Activated T-helper 1 cell treated with Interleukin-2 at 50 U/mL for 16 hours (primary cell): ENCODE measurements at places on chromosomes 4 and X.

DNA sequence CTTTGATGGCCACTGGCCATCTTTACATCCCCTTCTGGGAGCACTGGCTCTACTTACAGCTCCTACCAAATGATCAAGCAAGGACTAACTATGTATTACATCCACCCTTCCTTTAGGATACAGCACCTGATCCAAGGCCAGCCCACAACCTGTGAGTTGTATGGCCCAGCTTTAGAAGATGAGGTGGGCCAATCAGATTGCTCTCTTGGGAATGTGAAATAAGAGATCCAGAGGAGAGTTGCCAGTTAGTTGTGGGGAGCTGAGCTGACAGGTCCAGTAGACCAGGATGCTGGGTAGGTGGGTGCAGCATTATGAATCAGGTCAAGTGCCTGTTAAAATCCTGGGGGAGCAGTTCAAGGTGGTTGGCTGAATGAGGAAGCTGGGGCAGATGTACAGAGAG, 111.5 kb downstream of the GNL3L start:
- no peak for DNase-seq

DNA sequence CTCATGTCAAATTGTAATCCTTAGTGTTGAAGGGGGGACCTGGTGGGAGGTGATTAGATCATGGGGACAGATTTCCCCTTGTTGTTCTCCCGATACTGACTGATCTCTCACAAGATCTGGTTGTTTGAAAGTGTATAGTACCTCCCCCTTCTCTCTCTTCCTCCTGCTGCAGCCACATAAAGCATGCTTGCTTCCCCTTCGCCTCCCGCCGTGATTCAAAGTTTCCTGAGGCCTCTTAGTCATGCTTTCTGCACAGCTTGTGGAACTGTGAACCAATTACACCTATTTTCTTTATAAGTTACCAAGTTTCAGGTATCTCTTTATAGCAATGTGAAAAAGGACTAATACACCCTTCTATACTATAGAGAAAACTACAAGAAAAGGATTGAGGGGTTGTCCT, 1170.5 kb upstream of the AGA start:
- no peak for DNase-seq

DNA sequence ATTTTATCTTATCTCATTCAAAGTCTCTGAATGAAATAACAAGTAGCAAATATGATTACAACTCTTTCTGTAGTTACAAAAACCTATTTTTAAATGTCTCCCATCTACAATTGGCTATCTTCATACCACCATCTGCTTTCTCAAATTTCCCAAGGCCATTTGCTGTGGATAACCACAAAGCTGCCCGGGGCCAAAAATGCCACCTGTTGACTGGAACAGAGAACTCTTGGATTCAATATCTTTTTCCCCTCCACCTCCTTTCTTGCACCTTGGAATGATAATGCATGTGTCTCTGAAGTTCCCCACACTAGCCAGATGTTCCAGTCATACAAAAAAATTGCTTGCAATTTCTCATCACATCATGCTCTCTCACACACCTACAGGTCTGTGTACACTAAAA, 93.3 kb upstream of the SCML1 start:
- DNase-seq = no peak

- DNase-seq = no peak
Measured at GRCh38 chr4:158020176-158020575, 152.6 kb downstream of the GASK1B start.

GRCh38 chrX:11789809-11790208, 31.8 kb downstream of the MSL3 start:
- no peak for DNase-seq

- DNase-seq = no peak
Measured at GRCh38 chrX:56728752-56729151, 291 bp upstream of the NBDY start.

- no peak for DNase-seq
Measured at GRCh38 chr4:123093236-123093635, 170.8 kb upstream of the NUDT6 start.

DNA sequence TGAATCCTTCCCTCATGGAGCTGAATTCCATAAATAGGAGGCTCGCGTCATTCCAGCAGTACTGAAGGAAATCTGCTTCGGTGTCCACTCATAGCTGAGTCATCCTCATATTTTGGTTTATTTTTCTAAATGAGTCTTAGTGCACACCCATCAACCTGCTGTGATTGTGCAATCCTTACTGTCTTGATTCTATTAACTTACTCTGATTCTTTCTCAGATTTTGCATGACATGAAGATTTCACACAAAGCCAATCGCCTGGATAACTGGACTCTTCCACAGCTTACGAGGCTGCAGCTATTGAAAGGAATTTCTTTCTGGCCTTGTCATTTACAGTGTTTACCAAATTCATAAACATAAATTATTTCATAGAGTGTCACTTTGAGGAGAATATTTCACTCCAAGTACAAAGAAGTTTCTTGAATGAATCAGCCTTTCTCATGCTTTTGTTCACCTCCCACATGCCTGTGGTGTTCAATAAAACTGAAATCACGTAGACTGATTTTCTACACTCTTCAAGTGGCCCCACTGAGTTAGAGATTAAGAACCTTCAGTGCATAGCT, 207.6 kb upstream of the SLITRK2 start:
- DNase-seq = no peak

- no peak for DNase-seq
Measured at GRCh38 chr4:30756553-30756952, 36.4 kb downstream of the PCDH7 start.

DNA sequence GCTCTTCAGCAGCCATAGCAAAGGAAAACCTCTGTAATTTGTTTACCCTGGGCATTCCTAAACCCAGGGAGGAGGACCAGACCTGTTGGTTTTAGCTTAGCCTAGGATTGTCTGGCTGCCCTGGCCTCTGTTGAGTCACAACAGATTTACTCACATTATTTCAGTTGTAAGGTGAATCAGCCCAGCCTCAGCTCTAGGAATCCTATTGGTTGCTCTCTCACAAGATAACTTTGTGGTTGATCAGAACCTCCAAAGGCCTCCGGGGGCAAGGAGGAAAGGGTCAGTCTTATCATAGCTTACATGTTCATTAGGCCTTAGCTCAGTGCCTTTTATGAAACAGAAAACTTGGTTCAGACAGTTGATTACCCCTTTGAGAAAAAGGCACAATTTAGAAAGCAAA, 41.0 kb downstream of the PDK3 start:
- DNase-seq = no peak

GRCh38 chr4:8067274-8067936, 91.2 kb downstream of the ABLIM2 start:
- no peak for DNase-seq

DNA sequence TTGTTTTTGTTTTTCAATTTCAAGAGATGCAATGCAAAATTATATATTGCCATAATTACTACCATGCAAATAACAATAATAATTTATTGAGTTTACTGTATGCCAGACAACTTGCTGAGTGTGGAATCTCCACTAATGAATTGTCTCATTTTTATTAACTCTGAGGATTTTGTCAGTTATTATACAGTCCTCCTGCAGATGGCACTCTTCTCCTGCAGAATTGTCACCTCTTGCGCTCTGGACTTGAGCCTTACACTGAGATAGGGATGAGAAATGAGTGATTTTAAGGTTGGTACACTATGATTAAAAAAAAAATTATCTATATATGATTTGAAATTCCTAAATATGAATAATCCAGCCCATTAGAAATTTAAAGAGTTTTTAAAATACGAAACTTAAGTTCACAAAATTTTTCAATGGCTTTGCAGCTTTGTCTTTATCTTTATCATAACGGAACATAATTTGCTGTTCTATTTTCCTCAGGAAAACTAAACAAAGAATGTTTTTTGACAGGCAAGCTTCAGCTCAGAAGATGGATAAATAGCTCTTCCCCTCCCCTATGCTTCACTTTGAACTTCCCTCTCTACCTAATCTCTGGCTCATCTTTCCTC, 12.7 kb upstream of the PAQR3 start:
- DNase-seq = no peak

DNA sequence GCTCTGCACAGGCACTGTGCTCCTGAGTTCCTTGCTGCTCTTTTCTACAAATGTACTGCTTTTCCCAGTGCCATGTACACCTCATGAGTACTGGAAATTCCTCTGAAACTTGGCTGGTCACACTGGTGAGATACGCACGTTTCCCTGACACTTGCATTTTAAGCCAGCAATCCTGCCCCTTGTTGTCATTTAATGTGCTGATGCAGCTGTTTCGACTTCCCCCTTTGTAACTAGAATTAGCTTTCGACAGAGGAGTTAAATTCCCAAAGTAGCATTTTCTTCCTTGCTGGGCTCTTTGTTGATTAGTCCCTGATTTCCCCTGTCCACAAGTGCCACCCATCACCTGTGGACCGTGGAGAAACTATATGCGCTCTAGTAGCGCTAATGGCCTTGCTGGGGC, 77.5 kb downstream of the IQCM start:
- DNase-seq = no peak

DNA sequence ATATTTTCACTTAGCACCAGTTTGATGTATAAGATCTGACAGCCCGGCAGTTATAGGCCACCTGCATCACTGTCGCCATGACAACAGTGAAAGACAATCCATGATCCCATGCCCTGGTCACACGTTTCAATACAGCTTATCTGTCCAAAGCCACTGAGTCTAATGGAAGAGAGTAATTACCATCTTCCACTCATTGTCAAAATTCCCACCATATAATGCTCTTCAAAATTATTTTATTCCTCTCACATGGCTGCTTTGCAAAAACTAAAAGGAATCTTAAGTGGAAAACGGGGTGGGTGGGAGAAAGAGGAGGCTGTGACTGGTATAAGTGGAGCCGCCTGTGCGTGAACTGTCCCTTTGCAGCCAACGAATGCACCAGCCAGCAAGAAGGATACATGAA, 44.2 kb downstream of the MAML3 start:
- DNase-seq = no peak

GRCh38 chr4:6352031-6352692, 82.5 kb downstream of the WFS1 start:
- DNase-seq = no peak

GRCh38 chr4:103171006-103171405, 27.1 kb downstream of the CENPE start:
- no peak for DNase-seq

DNA sequence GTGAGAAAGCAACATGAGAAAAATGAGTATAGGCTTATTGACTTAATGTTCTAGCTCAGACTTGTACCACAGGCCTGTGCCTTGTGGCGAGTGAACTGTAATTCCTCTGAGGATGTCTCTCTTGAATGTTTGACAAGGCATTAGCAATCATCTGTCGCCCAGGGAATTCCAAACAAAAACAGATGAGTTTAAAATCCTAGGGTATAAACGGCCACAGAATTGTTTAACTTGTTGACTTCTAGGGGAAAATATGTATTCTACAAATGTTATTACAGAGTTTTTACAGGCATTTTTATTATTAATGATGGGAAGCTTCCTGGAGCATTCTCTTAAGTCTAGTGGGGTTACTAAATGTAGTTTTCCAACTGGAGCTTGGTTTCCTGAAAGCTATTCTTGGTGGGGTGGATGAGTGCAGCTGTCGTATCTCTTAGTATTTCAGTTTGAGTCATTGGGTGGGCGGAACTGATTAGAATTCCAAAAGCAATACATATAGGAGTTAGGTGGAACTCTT, 40.6 kb downstream of the ARHGAP10 start:
- no peak for DNase-seq

- no peak for DNase-seq
Measured at GRCh38 chr4:8543623-8544022, 36.6 kb upstream of the GPR78 start.

- DNase-seq = no peak
Measured at GRCh38 chrX:2283111-2283859, 217.5 kb downstream of the DHRSX start.

- no peak for DNase-seq
Measured at GRCh38 chrX:53281321-53281822, at the start of gene IQSEC2. Gene IQSEC2, minus strand, starts transcription at chrX:53281584.

DNA sequence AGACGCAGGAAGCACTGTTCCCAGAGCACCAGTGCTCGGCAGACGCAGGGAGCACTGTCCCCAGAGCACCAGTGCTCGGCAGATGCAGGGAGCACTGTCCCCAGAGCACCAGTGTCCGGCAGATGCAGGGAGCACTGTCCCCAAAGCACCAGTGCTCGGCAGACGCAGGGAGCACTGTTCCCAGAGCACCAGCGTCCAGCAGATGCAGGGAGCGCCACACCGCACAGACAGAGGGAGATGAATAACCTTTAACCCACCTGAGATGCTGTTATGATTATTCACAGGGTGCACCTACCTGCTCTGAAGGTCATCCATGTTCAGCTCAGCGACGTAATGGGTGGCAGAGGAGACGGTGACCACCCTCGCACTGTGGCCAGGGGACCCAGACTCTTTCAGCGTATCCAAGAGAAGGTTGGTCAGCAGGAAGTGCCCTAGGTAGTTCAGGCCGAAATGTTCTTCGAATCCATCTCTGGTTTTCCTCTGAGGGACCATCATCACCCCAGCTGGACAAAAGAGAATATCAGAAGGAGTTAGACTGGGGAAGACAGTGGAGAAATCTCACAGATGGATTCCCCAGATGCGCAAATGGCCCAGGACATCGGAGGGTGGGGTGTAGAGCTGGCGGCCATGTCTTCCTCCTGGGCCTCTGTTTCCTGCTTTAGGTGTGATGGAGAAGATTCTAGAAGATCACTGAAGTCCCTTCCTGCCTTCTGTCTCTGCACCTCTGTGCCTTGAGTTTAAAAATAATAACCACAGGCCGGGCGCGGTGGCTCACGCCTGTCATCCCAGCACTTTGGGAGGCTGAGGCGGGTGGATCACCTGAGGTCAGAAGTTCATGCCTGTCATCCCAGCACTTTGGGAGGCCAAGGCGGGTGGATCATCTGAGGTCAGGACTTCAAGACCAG, 234.1 kb downstream of the DHRSX start:
- no peak for DNase-seq

DNA sequence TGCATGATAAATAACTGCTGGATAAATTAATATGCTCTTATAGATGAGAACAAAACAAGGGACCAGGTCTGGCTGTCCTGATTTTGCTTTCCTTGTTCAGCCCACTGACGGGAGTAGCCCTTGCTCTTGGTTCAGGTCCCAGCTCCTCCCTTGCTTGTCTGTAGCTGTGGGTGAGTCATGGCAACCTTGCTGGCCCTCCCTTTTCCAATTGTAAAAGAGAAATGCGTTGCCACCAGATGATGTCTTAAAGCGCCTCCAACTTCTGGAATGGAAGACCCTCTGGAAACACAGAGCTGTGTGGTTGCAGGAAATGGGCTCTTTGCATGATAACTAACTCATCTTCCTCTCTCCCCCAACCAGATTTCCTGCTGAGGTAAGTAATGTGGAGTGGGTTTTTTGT, 171.4 kb downstream of the AASDH start:
- DNase-seq = no peak

DNA sequence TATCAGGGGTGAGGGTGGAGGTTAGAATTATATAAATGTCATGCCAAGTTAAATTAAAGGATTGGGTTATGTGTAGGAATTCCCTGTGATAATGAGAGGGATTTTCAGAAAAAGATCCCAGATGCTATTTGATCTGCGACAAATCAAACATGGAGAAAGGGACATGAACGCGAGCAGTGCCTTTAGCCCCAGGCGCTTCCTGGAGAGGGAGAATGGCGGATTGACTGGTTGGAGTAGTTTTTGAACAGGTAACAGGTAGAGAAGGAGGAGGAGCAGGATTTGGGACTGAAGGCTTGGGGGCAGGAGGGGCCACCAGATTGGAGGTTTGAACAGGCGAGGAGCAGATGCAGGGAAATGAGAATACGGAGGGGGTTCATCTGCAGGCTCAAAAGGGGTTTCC, 67.1 kb downstream of the LRP2BP start:
- DNase-seq = no peak

GRCh38 chr4:8394061-8394519, 46.4 kb downstream of the ACOX3 start:
- DNase-seq = no peak

- DNase-seq = no peak
Measured at GRCh38 chr4:155666344-155667221, at the start of gene GUCY1A1. Gene GUCY1A1, plus strand, starts transcription at chr4:155666848. Its CDS starts 30,020 bp downstream, at chr4:155696868.

GRCh38 chr4:149676076-149676475, 139.6 kb downstream of the IQCM start:
- DNase-seq = no peak
